ENCODE measurements at places on chromosomes 1 and 21. TPM values are rescaled to one million over a fixed set of nuclear protein-coding genes. Genes with fewer than 3 reads are reported as not detected.

The MYBPH gene
- not detected for total RNA-seq

The GCSAML gene
- total RNA-seq = 0.51 TPM

The LRRC71 gene
- not detected for total RNA-seq

The RXFP4 gene
- total RNA-seq = not detected

The FCRL5 gene
- total RNA-seq = not detected

The ASPM gene
- total RNA-seq = 25.8 TPM

All from activated CD8-positive, alpha-beta memory T cell treated with anti-CD3 and anti-CD28 coated beads for 36 hours (primary cell).